B cell (primary cell): ENCODE measurements at places on chromosomes 3 and 15. TPM values are rescaled to one million over a fixed set of nuclear protein-coding genes. Genes with fewer than 3 reads are reported as not detected.

Gene SERPINI2
- total RNA-seq, result not detected in 2 replicates

DNA sequence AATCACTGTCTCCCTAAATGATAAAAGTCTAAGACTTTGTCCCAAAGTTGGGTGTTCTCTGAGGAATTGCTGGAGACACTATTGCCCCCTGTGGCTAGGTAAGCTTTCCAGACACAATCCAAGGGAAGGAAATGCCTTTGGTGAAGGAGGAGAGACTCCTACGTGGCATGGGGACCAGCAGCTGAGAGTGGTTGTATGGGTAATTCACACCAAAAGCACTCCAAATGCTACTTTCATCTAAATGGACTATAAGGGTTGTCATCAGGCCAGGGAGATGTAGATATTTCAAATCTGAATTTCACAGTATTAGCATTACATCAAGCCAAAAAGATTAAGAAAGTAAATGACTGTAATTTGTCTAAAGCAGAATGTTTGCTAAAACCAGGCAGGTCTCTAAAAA is 400.8 kb upstream of the THBS1 start:
- no peak for DNase-seq

GRCh38 chr3:104461431-104461830 is 905.3 kb upstream of the ALCAM start:
- DNase-seq, result no peak

- peak; percentile 24 for DNase-seq
Observed at GRCh38 chr3:179181993-179182551, 33.9 kb downstream of the PIK3CA start.
